ENCODE measurements at places on chromosomes 12 and 14.
A peak's percentile ranks its signal among the peaks of the same experiment; 100 is the strongest.

DNA sequence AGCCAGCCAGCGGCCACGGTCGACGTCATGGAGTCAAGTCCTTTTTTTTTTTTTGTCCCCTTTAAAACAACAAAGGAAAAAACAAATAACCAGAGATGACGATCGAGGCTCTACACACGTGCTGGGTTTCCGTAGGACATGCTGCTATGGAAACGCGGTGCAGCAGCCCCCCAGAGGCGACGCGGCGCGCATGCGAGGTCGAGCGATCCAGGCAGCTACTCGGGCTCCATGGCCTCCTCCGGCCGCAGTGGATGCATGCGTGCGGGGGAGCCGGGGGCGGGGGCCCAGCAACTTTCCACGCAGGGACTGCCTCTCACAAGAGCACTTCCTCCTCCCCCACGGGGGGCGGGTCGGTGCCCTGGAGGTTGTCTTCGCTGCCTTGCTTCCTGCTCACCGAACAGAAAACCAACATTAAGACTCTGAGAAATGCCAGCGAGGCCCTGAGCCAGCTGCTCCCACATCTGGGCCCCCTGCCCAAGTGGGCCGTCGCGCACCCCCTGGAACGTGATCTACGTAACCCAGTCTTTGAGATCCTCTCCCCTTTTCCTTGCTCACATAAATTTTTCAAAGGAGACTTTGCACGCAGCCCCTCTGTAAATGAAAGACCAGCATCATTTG, 30.7 kb downstream of the P2RX4 start:
- DNase-seq = peak; percentile 22

GRCh38 chr12:103470664-103471063, 25.1 kb downstream of the C12orf42 start:
- no peak for DNase-seq

DNA sequence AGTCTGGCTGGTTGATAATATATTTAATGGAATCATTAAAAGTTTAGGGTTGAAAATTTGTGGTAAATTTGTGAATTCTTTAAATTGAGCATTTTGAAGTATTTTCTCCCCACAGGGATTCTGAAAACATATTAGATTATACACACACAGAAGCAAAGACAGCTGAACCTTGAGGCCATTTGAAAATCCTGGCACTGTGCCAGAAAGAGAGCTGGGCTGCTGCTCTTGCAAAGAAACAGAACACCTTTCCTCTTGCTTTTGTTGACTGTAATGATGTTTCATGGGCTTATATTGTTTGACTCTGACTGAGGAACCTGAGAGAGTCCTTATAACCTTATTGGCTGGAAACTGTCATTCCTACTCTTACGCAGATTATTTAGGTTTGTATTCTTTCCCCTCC, 4.8 kb downstream of the RNF34 start:
- no peak for DNase-seq

DNA sequence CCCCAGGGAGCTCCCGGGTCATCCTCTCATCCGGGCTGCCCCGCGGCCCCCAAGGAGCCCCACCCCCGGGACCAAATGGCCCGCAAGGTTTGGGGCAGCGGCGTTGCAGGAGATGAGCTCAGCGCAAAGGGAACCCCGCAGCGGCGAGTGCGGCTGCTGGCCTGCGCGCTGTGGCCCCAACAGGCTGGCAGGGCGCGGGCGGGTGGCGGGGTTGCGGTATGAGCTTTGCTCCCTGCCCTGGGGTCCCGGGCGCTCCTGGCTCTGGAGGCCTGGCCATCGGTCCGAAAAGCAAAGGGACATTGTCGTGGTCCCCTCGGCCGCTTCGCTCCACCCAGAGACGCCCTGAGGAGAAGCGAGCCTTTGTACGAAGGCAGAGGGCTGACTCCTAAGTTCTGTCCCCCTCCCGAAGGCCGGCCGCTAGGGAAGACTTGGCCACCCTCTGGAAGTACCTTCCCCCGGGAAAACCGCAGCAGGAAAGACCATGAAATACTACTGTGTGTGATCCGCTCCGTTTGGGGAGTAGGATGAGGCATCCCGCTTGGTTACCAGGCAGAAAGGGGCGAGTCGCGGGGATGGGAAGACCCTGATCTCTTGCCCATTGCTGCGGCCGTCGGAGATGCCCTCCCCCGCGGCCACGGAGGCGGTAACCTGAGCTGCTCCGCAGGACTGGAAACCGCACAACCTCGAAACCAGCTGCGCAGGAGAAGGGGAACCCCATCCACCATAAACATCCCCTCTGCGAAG, 620 bp upstream of the NID2 start:
- DNase-seq = peak; percentile 74

DNA sequence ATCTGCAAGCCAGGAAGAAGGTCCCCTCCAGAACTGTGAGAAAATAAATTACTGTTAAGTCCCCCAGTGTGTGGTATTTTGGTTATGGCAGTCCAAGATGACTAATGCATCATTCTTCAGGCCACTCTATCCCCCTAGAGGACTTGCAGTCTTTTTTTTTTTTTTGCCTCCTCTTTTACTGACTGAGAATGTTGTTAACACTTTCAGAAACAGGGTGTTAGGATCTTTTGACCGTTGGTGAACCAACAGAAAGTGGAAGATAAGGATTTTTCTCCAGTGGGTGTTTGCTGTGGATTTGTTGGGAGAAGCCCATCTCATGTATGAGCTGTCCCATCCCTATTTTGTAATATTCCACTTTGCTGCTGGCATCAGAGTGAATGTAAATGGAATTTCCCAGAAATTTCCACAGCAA, 37.8 kb downstream of the MARK3 start:
- peak; percentile 92 for DNase-seq
